Aorta (tissue), 5 donors: ENCODE measurements at places on chromosomes 12 and 14.

DNA sequence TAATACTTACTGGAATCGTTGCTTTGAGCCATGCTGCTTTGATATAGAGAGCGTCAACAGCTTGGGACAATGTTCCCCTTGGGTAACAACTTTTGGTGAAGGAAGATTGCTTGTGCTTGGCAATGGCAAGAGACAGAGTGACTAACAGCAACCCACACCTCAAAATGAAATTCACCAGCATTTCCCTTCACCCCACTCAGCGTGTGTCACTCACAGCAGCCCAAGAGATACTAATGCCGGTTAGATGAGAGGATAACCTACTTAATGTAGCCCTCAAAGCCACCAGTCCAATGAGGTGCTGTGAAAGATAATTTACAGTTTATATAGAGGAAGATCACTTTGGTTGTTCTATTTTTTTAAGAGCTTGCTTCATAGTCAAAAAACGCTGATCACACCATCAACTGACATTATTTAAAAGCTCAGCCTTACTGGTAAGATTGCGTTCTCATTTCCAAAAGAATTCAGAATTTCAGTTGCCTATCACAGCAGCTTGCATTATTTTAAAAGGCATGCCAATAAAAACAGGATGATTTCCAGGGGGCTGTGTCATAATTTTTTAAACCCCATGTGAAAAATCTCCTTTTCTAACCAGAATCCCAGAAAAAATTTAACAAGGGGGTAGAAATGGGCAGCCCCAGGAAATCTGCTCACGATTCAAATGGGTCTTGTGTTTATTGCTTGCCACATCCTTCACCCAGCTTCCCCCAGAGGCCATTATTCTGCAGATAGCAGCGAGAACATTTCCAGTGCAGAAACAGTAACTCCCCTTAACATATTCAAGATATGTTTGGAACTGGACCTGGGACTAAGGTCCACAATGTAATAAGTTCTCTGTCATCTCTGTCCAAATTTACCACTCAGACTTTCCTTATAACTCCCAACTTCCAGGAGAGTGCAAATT, at the start of gene IL26:
Gene IL26, minus strand, starts transcription at position 235 of the 901 bp plus-strand sequence. Its CDS starts 54 bp downstream, at position 181.
- no peaks in the 10 kb centered on the region for H3K27me3 ChIP-seq
- DNase-seq: no peak
- no peaks in the 10 kb centered on the region for H3K36me3 ChIP-seq

DNA sequence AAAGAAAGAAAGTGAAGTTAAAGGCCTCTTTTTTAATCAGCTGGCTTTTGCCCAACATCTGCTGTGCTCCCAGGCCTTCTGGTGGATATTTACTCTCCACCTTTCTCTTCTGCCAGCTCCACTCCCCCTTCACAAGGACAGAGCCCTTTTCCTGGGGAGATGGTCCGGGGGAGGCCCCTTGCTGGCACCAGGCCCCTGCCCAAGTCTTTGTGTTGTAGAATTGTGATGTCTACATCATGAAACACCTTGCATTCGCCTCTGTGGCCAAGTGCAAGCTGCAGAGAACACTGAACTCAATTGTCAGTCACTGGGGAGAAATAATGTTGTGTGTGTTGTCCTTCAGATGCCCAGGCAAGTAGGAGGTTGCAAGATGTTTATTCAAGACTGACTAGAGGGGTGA, 150.3 kb downstream of the DPF3 start:
- peaks cover 2% of the 10 kb centered on the region for H3K4me1 ChIP-seq
- DNase-seq: no peak
- no peaks in the 10 kb centered on the region for H3K36me3 ChIP-seq
- H3K27me3 ChIP-seq: no peaks in the 10 kb centered on the region

DNA sequence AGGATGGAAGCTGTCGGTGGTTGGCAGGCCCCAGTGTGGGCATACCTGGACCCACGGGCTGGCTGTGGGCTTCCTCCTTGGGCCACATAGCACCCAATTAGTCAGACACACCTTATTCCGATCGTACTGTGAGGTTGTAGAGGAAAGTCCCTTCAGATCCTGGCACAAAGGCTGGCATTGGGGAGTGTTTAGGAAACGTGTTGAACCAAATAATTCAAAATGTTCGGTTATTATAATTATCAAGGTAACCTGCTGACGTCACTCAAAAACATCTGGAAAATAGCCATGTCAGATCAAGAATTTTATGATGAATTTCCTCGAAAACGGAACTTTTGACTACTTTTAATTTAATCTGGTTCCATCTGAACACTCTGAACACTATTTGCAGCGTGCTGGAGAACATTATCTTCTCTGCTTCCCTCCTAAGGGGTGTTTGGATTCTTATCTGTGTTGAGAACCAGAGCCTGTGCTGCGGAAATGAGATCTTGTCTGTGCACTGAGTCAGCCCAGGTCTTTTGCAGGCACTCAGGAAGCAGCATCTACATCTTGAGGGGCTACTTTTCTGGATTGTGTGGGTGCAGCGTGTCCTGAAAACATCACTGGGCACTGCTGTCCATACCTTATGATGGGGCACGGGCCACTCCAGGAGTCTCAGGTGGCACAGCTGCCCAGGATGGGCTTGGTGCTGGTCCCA, 100.3 kb downstream of the SLC25A47 start:
- H3K4me1 ChIP-seq: no peaks in the 10 kb centered on the region
- no peak overlapping the region for H3K27ac ChIP-seq
- no peaks in the 10 kb centered on the region for H3K27me3 ChIP-seq

DNA sequence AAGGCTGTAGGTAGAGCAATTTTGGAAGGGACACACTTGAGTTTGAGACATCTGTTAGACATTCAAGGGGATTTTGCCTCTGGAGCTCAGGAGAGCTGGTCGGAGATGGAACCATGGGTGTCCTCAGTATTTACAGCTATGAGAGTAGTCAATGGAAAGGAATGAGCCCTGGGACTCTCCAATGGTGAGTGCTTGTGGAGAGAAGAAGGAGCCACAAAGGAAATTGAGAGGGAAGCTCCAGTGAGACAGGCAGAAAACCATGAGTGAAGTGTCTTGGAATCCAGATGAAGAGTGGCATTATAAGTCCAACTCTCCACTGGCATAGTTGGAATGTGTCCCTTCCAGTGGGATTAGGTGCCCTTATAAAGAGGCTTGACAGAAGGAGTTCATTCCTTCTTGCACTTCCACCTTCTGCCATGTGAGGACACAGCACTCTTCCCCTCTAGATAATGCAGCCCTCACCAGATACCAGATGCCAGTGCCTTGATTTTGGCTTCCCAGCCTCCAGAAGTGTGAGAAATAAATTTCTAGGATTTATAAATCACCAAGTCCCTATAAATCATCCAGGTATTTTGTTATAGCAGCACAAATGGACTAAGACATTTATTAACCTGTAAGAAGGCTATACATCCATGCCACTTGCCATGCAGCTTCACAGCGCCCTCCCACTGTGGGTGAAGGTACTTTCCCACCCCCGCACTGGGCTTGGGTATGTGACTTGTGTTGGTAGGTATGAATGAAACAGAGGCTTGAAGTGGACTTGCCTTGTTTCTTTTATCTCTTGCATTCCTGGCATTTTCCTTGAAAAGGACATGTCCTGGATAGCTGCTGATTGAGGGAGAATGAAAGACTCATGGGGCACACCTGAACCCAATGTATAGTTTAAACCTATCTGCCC, 27.3 kb downstream of the LLPH start:
- H3K27ac ChIP-seq: no peak overlapping the region
- DNase-seq: no peak
- H3K27me3 ChIP-seq: no peaks in the 10 kb centered on the region
- no peaks in the 10 kb centered on the region for H3K4me1 ChIP-seq

DNA sequence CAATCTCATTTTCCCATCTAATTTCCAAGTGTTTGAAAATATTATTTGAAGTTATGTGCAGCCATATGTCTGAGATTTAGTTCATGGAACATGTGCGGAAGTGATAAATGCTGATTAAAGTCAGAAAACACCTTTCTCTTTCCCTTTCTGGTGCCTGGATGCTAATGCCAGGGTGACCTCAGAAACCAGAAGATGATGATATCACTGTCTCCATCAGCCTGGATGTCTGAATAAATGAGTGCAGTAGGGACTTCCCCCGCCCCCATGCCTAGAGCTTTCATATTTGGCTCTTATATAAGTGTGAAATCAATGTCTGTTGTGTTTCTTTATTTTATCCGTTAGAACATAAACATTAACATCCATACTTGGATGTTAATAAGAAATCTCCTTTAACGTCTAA, 261.9 kb upstream of the LRIG3 start:
- DNase-seq: no peak
- no peaks in the 10 kb centered on the region for H3K36me3 ChIP-seq
- no peak overlapping the region for H3K4me3 ChIP-seq
- H3K27ac ChIP-seq: no peak overlapping the region
- peaks cover 1% of the 10 kb centered on the region for H3K27me3 ChIP-seq
- no peaks in the 10 kb centered on the region for H3K4me1 ChIP-seq

DNA sequence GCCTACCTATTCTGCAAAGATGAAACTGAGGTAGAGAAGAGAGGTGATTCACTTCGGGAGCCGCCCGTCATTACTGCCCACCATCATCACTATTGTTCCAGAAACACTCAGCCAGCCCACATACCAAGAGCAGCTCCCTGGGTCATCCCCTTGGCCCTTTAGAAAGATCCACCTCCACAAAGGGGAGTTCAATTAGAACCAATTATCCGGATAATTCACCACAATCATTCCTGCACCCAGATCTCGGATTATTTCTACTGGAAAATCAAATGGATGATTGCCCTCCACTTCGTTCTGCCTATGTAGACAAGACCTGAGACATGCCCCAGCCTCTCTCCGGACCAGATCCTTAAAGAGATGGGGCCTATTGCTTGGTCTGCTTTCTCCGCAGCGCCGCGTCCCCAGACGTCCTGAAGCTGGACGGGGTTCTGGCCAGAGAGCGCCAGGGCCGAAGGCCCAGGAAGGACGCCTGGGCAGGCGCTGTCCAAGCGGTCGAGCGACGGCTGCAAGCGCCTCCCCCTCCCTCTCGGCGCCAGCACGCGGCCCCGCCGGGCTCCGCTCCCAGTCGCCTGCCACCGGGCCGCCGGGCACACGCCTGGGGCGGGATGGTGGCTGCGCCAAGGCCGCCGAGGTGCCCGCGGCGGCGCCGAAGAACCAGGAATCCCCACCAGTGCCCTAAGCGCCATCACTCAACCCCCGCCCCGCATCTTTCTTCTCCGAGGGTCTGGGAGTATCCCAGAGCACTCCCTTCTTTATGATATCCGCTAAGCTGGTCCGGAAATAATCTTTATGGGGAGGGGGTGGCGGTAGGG, 1.3 kb upstream of the ASCL1 start:
- H3K27me3 ChIP-seq: no peaks in the 10 kb centered on the region
- no peaks in the 10 kb centered on the region for H3K4me1 ChIP-seq
- H3K36me3 ChIP-seq: no peaks in the 10 kb centered on the region
- no peak overlapping the region for H3K4me3 ChIP-seq
- no peak overlapping the region for H3K27ac ChIP-seq

DNA sequence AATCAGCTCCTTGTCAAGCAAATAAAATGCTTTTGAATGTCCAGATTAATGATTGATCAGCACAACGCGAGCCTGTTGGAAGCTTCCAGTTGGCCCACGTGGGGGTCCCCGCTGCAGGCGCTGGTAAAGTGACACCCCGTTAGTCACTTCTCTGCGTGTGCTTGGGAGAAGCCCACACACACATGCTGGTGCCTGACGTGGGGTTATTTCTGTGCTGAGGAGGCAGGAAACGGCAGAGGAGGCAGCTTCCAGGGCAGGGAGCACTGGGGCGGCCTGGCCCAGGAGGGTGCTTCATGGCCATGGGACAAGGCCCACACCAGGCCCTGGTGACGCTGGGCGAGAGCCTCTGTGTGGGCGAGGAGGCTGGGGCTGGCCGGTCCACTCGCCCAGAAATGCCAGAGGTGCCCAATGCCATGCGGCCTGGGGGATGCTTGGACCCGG, 101.5 kb downstream of the KIF26A start:
- H3K27me3 ChIP-seq: no peaks in the 10 kb centered on the region
- no peaks in the 10 kb centered on the region for H3K4me1 ChIP-seq
- H3K4me3 ChIP-seq: no peak overlapping the region

DNA sequence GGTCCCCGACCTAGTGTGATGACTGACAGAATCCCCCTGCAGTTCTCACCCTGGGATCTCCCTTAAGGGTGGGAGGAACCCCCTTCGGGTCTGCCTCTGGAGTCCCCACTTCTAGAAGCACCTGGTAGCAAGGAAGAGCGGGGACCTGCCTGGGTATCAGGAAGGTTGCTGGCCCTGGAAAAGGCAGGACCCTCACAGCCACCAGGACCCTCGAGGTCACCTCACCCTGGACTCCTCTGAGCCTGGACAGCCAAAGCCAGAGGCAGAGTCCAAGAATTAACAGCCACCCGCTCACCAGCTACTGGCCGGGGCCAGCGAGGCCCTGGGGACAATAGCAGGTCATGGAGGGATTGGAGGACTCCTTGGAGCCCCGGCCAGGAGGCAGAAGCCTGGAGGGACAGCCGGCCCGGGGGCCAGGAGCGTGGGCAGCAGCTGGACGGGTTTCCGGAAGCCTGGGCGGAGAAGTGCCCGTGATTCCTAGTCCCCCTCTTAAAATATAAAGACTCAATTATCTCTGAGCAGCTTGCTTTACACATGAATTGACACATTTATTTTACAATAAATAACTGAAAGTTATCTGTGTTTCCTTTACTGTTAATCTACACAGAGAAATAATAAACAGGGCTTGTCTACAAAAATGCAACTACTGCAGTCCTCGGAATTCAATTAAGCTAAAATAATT, 17.5 kb downstream of the BCL11B start:
- no peak for DNase-seq
- no peaks in the 10 kb centered on the region for H3K27me3 ChIP-seq
- H3K4me3 ChIP-seq: no peak overlapping the region

- no peaks in the 10 kb centered on the region for H3K27me3 ChIP-seq
- no peaks in the 10 kb centered on the region for H3K36me3 ChIP-seq
- DNase-seq: no peak
- H3K4me1 ChIP-seq: peaks cover 3% of the 10 kb centered on the region
- H3K4me3 ChIP-seq: no peak overlapping the region
- no peak overlapping the region for H3K27ac ChIP-seq
Observed at GRCh38 chr12:93733358-93733757, 56.2 kb downstream of the CRADD start.

GRCh38 chr12:88723219-88723618, 142.9 kb upstream of the KITLG start:
- no peak overlapping the region for H3K4me3 ChIP-seq
- H3K27me3 ChIP-seq: no peaks in the 10 kb centered on the region
- no peak overlapping the region for H3K27ac ChIP-seq

- no peak overlapping the region for H3K4me3 ChIP-seq
- no peaks in the 10 kb centered on the region for H3K4me1 ChIP-seq
- H3K27me3 ChIP-seq: no peaks in the 10 kb centered on the region
- DNase-seq: no peak
- H3K36me3 ChIP-seq: no peaks in the 10 kb centered on the region
- no peak overlapping the region for H3K27ac ChIP-seq
Observed at GRCh38 chr12:119686355-119686754, 18.4 kb downstream of the PRKAB1 start.

GRCh38 chr14:31439561-31439960, 17.7 kb downstream of the DTD2 start:
- H3K4me1 ChIP-seq: no peaks in the 10 kb centered on the region
- no peak overlapping the region for H3K4me3 ChIP-seq
- no peaks in the 10 kb centered on the region for H3K27me3 ChIP-seq
- H3K27ac ChIP-seq: no peak overlapping the region
- no peak for DNase-seq
- no peaks in the 10 kb centered on the region for H3K36me3 ChIP-seq
